ENCODE measurements at places on chromosomes 12 and 14.

DNA sequence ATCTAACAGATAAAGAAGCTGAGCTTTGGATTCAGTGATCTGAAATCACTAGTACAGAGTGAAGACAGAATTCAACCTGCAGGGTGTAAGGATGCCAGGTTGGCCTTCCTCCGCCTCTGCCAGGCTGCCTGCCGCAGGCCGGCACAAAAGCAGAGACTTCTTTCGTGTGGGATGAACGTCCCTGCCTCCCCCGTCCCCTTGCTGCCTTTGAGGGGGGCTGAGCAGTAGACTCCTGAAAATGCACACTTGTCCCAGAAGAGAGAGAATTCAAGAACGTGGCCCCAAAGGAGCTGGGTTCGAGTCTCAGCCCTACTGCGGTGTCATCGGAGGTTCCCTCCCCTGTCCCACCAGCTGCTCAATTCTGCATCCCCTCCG is 154.3 kb downstream of the BCL11B start:
- no peak for DNase-seq

GRCh38 chr12:58745348-58746125 is 174.8 kb downstream of the LRIG3 start:
- DNase-seq, result no peak

DNA sequence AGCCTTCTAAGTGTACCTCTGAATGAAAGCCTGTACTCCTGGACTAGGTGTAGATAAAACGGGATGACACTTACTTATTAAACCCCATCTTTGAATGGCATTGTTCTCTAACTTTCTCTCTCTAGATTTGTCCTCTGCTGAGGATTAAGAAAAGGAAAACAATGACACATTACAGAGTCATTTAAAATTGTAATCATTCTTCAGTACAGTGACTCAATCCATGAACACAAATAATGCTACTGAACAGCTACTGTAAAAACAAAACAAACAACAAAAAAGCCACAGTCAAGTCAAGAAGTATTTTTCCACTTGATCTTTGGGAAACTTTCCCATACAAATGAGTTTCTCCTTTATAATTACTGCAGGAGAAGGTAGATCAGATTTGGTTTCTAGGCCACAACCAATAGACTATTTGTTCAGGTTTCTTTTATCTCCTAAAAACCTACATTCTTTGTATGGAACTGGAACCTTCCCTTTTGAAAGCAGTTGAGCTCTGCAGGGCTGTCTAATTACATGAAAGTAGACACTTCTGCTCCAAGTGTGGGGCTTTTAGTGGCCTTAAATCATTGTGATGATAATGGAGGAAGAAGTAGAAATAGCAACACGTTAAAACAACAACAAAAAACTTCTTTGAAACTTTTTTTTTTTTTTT is 219.1 kb downstream of the ESR2 start:
- DNase-seq, result no peak

- DNase-seq, result no peak
These were observed 39.0 kb downstream of the ELK3 start for GRCh38 chr12:96233168-96233567.

- DNase-seq, result no peak
These were observed 23.9 kb downstream of the PZP start for GRCh38 chr12:9184276-9184675.

DNA sequence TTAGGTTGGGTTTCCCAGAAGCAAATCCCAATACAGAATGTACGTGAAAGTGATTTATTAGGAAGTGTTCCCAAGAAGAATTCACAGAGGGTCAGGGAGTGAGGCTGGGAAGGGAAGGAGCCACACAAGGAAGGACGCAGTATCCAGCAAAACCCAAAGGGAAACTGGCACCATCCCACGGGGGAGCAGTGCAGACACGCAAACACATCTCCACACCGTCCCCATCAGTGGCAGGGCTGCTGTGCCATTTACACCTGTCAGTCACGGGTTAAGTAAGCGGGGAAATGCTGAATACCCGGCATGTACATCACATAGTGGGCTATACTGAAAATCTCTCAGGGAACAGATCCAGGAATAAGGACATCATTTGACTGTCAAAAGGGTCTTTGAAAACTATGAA is 93.9 kb downstream of the SLC38A1 start:
- DNase-seq, result no peak

GRCh38 chr14:90053044-90053443 is 8.8 kb upstream of the KCNK13 start:
- no peak for DNase-seq

GRCh38 chr12:80178846-80179245 is 79.5 kb downstream of the OTOGL start:
- DNase-seq, result no peak

DNA sequence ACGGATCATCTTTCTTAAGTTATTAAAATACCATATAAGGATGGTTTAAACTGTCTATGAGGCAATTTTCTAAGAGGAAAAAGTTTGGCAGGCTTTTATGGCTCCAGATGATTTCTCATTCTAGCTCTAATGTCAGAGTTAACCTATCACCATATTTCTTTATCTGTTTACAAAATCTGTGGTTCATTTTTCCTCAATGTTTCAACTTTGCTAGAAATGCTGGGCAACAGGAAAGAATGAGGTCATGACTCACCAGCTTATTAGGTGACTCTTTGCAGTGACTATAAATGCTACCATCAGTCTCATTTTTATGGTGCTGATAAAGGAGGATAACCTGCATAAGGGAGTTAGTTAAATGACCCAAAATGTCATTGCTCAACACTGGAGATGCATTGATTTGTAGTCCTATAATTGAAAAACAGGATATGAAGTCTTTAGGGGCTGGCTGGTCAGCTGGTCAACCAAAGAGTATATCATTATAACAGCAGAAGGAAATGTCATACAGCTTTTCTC is 45.3 kb upstream of the RAP1B start:
- no peak for DNase-seq

DNA sequence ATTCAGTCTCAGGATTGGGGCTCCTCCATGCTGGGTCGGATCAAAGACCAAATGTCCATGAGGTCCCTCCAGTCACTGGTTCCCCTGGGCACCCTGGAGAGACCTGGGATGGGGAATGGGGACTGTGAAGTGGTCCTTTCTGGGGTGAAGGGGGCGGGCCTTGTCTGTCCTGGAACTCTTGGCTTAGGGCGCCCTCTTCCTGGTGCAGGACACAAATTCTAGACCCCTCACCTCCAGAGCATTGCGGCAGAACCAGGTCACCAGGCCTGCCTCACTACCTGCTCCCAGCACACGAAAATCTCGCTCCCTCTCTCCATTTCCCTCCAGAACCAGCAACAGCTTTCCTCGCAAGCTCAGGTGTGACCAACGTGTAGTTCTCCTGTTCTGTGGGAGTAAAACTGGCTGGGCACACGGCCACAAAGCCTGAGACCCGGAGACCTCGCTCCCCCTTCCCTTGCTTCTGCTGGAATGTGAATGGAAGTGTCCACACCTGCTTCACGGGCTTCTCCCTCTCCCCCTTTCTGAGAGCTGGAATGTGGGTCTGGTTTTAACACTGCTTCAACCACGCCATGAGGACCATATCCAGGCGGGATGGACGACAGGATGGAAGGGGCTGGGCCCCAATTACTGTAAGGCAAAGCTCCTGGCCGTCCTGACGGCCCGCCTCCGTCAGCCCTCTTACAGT is 112.7 kb downstream of the SCARB1 start:
- DNase-seq, result no peak

- no peak for DNase-seq
These were observed 1.5 kb downstream of the TMEM132C start for GRCh38 chr12:128268379-128268995.

- DNase-seq, result no peak
These were observed 61.7 kb downstream of the PPP1R12A start for GRCh38 chr12:79873201-79873600.

DNA sequence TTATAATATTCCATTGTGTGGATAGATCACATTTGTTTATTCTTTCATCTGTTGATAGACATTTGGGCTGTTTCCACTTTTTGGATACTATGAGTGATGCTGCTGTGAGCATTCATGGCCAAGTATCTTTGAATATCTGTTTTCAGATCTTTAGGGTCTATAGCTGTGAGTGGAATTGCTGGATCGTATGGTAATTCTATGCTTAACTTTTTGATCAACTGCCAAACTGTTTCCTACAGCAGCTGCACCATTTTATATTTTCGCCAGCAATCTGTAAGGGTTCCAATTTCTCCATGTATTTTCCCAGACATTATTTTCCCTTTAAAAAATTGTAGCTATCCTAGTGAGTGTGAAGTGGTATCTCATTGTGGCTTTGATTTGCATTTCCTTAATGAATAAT is 238.1 kb downstream of the AACS start:
- no peak for DNase-seq

Measured in activated CD8-positive, alpha-beta memory T cell treated with anti-CD3 and anti-CD28 coated beads for 1 hour (primary cell).